Glomerular endothelial cell (primary cell): ENCODE measurements at places on chromosomes 7 and 10. TPM values are rescaled to one million over a fixed set of nuclear protein-coding genes. Genes with fewer than 3 reads are reported as not detected.

Gene CYP3A7
- total RNA-seq: not detected in 2 replicates

GRCh38 chr10:77738496-77739158 is 101.0 kb upstream of the KCNMA1 start:
- DNase-seq: no peak

- DNase-seq: no peak
Measured at GRCh38 chr10:30463944-30464451, 30.0 kb downstream of the MAP3K8 start.

DNA sequence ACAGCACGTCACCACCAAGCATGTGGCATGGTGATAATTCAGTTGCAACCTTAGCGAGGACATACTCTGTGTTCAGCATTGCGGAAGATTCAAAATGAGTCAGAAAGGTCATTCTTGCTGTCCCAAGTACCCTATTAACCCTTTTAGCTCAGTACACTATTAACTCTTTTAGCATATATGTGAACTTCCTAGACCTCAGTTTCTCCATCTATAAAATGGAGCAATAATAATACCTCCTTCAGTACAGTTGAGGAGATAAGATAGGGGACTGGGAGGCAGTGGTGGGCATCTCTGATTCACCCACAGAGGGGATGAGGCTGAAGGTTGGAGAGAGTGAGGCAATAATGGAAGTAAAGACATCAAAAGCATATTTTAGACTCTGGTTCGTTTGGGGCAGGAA is 67.3 kb downstream of the XRCC2 start:
- DNase-seq: no peak

DNA sequence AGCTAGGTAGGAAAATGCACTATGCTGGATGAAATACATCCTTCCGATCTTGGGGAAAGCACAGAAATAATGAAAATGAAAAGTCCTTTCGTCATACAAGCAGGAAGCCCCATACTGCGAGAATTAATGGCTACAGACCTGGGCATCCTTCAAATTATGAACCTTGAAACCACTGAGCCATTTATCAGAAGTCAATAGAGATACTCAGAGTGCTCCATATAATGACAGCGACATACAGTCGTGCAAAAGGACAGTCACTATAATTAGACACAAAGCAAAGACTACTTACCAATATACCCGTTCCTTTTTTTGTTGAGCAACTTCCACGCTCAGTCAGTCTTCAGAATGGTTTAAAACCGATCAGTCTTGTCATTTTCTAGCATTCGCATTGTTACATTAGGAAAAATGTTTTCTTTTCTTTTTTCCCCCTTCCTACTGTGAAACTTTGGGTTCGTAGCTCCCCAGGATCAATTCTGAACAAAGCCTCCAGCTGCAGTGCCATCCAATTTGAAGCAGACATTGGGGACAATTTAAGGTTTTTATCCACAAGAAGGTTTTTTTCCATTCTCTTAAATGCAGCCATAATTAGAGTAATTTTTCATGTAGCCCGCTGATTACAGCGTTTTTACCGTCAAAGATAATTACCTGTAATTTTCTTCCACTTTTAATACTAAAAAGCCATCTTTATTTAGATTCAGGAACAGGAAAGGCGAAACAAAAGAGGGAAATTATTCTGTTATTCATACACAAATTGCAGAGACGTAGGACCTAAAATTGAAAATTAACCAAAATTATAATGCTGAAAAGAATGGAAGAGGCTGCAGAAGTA is 6.4 kb downstream of the DLX6 start:
- no peak for DNase-seq

Gene VGF
- 0.92 TPM in 1 of 2 replicates, not detected in the other for total RNA-seq

DNA sequence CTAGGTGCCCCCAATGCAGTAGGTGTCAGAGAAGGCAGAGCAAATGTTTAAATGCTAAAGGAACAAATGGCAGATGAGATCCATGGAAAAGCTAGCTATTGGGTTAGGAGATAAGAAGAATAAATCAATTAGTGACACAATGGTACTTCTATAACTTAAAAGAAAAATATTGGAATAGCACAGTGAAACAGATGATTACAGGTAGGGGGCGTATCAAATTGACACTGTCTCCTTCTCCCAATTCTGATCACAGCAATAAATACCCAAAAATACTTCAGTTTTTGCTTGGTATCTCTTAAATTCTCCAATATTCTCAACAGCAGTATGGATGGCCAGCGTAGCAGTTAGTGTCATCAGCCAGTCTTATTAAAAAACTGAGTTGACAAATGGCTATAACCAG is 5.2 kb downstream of the FRA10AC1 start:
- no peak for DNase-seq

Gene ADCYAP1R1
- not detected in 2 replicates for total RNA-seq

DNA sequence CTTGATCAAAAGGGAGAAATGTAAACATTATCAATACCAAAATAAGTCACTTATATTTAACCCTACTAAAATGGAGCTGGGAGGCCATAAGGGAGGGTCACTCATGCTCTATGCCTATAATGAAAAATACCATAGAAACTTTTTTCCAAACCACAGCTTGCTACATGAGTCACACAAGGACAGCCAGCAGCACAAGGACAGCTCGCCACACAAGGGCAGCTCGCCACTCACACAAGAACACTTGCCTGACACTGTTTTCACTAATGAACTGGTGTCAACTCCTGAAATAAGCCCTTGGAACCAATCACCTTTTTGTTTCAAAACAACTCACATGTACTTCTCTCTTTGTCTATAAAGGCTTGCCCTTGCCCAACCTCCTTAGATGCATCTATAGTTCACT is 43.3 kb downstream of the FRMPD2 start:
- no peak for DNase-seq

Gene FAM241B
- total RNA-seq: 1.6 and 1.8 TPM in 2 replicates

GRCh38 chr7:4849390-4849789 is 12.4 kb downstream of the PAPOLB start:
- no peak for DNase-seq

DNA sequence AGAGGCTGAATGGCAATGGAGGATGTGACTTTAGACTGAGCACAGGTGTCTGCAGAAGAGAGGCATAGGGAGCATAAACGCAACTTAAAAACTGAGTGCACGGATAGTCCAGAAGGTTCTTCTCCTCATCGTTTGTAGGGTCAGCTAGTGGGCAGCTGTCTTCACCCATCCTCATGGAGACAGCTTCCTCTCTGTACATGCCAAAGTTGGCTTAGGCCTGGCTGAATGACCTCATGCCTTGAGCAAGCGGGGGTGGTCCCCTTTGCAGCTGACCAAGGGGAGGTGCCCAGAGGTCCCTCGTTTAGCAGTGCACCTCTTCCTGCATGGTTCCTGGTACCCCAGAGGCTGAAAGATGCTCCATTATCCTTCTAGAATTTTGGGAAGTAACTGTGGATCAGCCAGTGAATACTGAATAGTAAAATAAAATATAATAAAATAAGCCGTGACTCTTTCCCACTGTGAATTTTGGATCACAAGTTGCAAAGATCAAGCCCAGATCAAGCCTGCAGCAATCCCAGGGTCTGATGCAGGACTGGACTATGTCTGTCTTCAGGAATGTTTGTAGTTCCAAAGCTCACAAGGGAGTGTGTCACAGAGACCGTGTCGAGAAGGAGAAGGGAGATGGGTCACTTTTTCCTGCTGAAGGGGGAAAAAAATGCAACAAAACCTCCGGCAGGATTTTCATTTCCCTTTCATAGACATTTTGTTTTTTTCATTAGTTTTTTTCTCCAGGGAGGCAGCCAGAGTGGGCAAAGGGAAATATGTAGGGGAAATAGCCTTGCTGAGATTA is 295.3 kb upstream of the MKI67 start:
- no peak for DNase-seq

- DNase-seq: no peak
Measured at GRCh38 chr10:48678041-48678440, 6.6 kb upstream of the WDFY4 start.

DNA sequence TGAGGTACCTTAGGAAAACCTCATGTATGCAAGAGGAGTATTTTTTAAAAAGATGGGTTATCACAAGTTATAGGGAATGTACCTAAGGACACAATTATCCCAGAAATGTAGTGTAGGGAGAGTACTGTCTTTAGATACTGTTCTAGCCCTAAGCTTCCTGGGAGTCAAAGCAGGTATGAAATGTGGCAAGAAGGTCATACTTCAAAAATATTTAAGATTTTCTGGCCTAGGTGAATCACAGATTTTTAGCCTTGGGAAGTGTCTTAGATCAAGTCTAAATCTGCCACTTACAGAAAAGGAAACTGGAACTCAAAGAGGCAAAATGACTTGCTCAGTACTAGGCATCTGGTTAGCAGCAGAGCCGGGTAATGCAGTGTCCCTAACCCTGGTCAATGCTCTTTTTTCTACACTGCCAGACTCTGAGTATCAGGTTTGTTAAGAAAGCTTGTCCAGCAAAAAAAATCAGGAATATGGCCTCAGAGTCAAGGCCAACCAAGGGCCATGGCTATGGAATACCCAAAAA is 13.9 kb downstream of the PIK3AP1 start:
- DNase-seq: no peak

GRCh38 chr10:124292911-124293615 is 125.7 kb downstream of the OAT start:
- DNase-seq: no peak

Gene NKX1-2
- total RNA-seq: not detected in 2 replicates

- DNase-seq: no peak
Measured at GRCh38 chr10:34933676-34934075, 118.6 kb upstream of the PARD3 start.

- no peak for DNase-seq
Measured at GRCh38 chr10:11442001-11442773, 169.3 kb downstream of the USP6NL start.
